Right cardiac atrium (tissue), 5 donors: ENCODE measurements at places on chromosomes 2 and 18. TPM values are rescaled to one million over a fixed set of nuclear protein-coding genes. Genes with fewer than 3 reads are reported as not detected.

The HOXD12 gene
- not detected for total RNA-seq

The AQP12A gene
- total RNA-seq: not detected

The ZFAND2B gene
- total RNA-seq: 23.6 TPM

The TNFRSF11A gene
- 1.7 TPM for total RNA-seq

The ZC3H6 gene
- total RNA-seq: 19.9 TPM

The AGXT gene
- not detected for total RNA-seq

The APCDD1 gene
- total RNA-seq: 76.1 TPM

The SP5 gene
- total RNA-seq: not detected

The HRH4 gene
- not detected for total RNA-seq

The YWHAQ gene
- 201 TPM for total RNA-seq

GRCh38 chr2:158841850-158842249 is 46.7 kb downstream of the DAPL1 start:
- DNase-seq: no peak

DNA sequence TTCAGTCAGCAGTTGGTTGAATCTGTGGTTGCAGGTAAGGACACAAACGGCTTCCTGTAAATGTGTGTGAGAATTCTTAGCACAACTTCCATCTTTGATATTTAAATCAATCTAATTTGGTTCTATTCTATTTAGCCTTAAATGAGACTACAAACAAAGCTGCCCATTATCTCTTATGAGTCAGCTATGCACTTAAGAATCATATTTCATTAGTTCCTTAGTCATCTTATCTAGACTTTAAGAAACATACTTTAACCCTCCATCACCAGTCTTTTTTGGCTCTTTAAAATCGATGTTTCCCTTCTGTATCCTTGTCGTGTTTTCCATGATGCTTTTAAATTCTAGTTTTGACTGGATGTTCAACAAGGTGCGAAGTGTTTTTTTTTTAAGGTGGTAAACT is 114.4 kb upstream of the TMEM200C start:
- DNase-seq: no peak

DNA sequence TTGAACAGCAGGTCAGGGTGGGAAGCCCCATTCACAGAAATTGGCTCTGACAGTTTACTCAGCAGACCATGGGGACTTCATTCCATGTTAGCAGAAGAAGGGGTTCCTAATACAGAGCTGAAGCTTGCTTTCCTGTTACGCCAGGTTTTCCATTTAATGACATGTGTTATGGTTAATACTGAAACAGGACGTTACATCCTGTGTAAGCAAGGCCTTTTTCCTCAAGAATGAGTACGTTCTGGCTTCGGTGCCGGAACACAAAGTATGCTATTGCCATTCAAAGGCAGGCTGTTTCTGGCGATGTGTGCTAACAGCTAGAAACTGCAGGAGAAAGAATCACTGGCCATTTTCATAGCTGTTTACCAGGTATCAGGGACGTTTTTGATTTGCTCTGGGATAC is 190.4 kb downstream of the SNTG2 start:
- DNase-seq: no peak

GRCh38 chr2:119425620-119426395 is 5.8 kb upstream of the TMEM37 start:
- no peak for DNase-seq

DNA sequence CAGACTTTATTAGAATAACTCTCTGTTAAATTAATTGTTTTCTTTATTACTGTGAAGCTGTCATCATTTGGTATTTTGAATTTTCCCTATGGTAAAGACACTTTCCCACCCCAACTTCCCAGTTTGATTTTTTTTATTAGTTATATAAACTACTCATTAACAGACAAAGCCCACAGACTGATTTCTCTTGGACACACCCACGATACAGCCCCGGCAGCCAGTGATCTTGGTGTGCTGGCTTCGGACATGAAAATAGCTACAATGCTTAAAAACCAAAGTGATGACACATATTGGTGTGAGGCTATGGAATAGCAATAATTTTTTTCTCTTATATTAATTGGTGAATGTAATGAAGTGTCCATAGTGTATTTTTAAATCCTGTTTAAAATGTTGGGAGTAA is 225.4 kb upstream of the SIX3 start:
- DNase-seq: no peak

GRCh38 chr2:229443141-229443540 is 172.1 kb upstream of the PID1 start:
- no peak for DNase-seq

DNA sequence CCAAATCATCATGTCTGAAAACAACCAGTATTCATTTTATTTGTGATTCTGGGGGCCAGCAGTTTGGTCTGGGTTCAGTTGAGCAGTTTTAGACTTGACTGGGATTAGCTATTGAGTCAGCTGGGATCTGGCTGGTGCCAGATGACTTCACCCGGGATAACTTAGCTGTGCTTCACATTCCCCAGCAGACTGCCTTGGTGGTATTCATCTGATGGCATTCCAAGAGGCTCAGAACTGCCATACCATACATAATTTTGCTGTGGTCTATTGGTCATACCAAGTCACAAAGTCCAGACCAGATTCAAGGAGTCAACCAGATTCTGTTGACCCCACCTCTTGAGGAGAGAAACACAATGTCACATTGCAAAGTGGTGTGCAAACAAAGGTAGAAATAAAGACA is 7.8 kb upstream of the FSHR start:
- no peak for DNase-seq

DNA sequence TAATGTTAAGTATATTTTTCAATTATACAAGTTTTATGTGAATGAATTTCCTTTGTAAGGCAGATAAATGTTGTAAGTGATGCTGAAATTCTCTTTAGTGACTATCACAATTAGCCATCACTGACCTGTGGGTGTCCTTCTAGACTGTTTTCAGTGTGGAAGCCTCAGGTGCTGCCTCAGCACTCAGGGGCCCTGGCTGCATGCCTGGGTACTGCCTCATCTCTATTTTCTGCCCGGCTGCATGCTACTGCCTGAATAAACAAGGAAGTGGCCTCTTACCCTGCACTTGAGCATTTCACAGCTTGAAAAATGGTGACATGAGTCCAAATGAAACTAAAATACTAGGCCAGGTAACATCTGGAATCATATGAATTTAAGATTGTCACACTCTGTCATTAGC is 787.6 kb upstream of the SALL3 start:
- DNase-seq: no peak

- no peak for DNase-seq
Measured at GRCh38 chr2:158234497-158234896, 132.8 kb downstream of the UPP2 start.

DNA sequence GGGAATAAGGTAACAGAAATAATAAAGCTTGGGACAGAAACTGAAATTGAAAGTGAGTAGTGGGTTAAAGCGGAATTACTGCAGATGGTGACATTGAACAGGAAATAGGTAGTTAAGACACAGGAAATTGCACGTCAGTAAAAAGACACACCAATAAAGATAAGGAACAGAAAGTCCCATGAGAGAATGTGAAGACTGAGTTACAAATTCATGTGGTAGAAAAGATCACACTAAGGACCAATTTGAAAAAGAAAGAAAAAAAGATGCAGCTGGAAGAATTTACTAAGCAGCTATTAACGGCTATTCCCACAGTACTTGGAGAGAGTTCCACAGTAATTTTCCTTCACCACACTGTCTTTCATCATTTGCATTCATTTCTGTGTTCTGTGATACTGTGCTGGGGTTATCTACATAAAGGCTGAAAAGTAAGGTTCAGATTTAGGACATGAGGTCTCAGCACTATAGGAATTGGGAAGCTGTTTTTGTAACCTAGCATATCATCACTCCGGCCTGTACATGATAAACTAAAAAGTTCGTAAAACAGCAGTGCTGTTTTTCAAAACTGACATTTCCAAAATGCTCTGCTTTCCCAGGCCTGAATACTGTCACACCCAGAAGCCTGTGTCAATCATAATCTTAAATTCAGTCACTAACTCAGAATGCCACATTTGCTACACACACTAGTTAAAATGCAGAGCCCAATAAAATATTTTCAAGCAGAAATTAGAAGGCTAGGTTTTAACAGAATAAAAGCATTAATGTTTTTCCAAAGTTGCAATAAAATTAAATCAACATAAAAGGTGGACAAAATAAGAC is 42.9 kb downstream of the SRBD1 start:
- no peak for DNase-seq

DNA sequence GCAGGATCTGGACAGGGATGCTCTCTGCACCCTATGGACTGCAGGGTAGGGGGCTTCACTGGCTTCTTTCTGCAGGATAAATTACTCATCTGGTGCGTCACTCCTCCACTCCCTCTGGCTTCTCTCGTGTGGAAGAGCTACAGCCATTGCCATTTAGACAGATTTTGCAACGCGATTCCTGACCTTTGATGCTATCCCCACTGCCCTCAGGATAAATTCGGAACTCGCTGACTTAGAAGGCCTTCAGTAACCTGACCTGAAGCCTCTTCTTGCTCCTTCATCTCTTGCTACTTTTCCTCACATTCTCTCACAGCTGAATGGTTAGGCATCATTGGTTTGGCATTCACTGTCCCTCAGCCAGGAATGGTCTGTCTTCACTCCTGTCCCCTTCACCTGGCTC is 5.3 kb downstream of the NIFK start:
- no peak for DNase-seq

DNA sequence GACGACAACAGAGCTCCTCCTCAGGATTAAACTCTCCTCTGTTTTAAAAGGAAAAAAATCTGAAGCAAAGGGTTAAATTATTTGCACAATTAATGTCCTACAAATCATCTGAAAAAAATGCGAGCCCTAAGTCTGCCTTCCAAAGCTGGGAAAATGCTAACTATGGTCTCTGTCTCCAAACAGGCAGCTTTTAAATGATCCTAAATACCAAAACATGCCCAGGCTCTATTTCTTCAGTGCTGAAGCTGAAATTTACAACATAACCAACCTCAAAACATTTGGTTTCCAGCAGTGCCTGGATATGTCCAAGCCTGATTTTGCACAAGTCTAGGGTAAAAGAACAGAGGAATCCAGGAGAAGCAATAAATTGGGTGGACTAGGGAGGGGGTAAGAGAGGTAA is 57.2 kb downstream of the LBH start:
- DNase-seq: no peak

GRCh38 chr2:236334122-236334876 is 70.1 kb upstream of the ASB18 start:
- peak; percentile 81 for DNase-seq

GRCh38 chr18:39232937-39233336 is 1667.3 kb upstream of the CELF4 start:
- no peak for DNase-seq

DNA sequence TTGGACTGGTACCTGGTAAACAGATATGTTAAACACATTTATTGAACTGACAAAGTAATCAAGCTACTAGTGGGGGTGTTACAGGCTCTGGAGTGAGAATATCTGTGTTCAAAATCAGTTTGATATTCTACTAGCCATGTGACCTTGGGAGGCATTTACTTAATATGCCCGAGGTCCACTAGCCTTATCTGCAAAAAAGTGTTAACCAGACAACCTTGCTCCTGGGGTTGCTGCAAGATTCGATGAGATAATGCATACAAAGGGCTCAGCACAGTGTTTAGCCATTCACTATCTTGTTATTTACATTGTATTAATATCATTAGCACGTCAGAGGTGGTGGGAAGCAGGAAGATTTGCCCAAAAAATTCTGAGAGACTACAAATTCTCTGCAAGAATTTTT is 103.3 kb downstream of the CDH2 start:
- DNase-seq: no peak

- DNase-seq: peak; percentile 77
Measured at GRCh38 chr2:128320906-128321771, 2.5 kb upstream of the HS6ST1 start.

- DNase-seq: peak; percentile 36
Measured at GRCh38 chr2:96320728-96321622, 4.1 kb upstream of the ITPRIPL1 start.

DNA sequence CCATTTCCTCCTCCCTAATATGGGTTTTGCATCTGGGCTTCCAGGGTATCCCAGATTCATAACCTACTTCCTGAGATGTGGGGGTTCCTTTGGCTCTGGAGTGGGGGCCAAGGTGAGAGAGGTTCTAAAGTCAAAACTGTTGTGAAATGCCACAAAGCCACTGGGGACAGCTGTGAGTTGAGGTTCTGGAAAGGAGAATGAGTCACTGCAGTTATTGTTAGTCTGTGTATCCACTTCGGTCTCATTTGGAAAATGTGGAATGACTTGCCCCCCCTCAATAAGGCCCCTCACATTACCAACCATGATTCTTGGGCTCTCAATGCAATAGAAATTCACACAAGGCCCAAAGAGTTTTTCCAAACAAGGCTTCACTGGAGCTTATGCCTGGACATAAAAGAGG is 51.1 kb upstream of the LGALSL start:
- no peak for DNase-seq

GRCh38 chr2:229578052-229578846 is 136.1 kb downstream of the DNER start:
- no peak for DNase-seq

DNA sequence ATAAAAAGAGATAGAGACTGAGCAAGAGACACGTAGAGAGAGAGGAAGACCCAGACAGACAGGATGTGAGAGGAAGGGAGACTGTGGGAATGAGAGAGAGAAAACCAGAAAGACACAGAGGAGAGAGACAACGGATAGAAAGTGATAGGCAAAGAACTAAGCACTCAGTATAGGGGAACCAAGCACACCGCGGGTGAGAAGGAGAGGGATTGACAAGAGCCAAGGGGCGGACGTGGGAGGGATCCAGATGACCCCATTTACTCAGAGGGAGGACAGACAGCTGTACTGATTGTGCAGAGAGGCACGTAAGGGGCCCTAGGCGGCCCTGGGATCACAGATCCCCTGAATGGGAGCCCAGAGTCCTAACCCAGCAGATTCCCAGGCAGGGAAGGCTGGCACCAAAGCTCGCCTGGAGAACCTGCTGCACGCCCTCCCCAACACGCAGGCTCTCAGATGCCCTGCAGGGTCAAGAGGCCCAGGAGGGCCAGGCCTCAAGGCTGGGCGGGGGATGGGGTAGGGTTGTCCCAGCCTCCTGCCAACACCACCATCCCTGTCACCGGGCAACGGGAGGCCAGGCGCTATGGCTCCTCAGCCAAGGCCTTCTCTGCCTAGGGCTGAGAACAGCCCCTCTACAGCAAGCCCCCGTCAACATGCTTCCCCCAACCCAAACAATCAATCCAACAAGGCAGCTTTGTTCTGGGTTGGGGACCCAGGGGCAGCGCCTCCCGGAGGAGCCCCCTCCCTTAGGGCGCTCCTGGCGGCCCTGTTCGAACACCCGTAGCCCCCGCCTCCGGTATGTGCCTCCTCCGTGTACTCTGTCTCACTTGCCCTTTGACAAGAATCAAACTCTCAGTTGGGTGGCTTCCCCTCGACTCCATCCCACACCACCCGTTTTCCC is 579 bp downstream of the LOXL3 start:
- peak; percentile 47 for DNase-seq

GRCh38 chr2:6475155-6475940 is 390.4 kb downstream of the CMPK2 start:
- DNase-seq: no peak

GRCh38 chr2:97660044-97660774 is 3.6 kb downstream of the ACTR1B start:
- DNase-seq: no peak

GRCh38 chr18:55479656-55480420 is 108.2 kb downstream of the TCF4 start:
- no peak for DNase-seq
